ENCODE measurements at places on chromosomes 6 and 20. TPM values are rescaled to one million over a fixed set of nuclear protein-coding genes. Genes with fewer than 3 reads are reported as not detected.

The JARID2 gene
- 23.2 TPM for total RNA-seq

The TMEM200A gene
- total RNA-seq = 25.0 TPM

The ZNF334 gene
- total RNA-seq = 37.6 TPM

The HLA-G gene
- not detected for total RNA-seq

The OR2H1 gene
- total RNA-seq = not detected

The ESR1 gene
- total RNA-seq = under 0.01 TPM

The AGER gene
- total RNA-seq = 0.63 TPM

The CCN2 gene
- total RNA-seq = 5.6 TPM

The RGS17 gene
- 82.6 TPM for total RNA-seq

The RCAN2 gene
- 7.5 TPM for total RNA-seq

The CGAS gene
- 1.6 TPM for total RNA-seq

The STMND1 gene
- total RNA-seq = not detected

The ZC2HC1B gene
- not detected for total RNA-seq

The HLA-DPB1 gene
- 1.9 TPM for total RNA-seq

The CRISP3 gene
- not detected for total RNA-seq

The EPPIN gene
- total RNA-seq = not detected

The DNMT3B gene
- 11.9 TPM for total RNA-seq

The SIRPD gene
- total RNA-seq = not detected

The NR2E1 gene
- total RNA-seq = 13.5 TPM

The CST7 gene
- total RNA-seq = not detected

The COX4I2 gene
- not detected for total RNA-seq

The SEMG1 gene
- not detected for total RNA-seq

The NRN1 gene
- 13.1 TPM for total RNA-seq

The ABRACL gene
- 46.0 TPM for total RNA-seq

The C6orf15 gene
- total RNA-seq = not detected

The WFDC13 gene
- not detected for total RNA-seq

The OR2J3 gene
- not detected for total RNA-seq

The TRIM10 gene
- total RNA-seq = 0.31 TPM

The HCK gene
- 2.2 TPM for total RNA-seq

Data from parietal lobe (tissue), 2 donors.